ENCODE measurements at places on chromosomes 3 and 15.

GRCh38 chr15:86236356-86237110 is 156.9 kb downstream of the AGBL1 start:
- DNase-seq: no peak

DNA sequence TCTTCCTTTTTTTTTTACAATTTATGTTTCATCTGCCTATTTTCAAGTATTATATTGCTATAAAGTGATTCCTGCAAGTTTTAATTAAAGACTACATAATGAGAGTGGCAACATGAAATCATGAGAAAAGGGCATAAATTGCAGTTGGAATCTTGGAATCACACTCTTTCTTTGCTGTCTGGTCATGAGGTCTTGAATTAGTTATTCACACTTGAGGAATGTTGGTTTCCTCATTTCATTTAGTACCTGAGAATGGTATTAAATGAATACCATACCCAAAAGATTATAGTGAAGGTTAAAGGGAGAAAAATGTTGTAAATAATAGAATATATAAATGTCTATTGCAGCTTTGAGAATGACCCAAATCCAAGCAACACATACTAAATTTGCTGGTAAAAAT is 25.8 kb upstream of the CNTN3 start:
- DNase-seq: no peak

GRCh38 chr3:125556314-125556713 is 36.3 kb upstream of the SNX4 start:
- DNase-seq: no peak

- no peak for DNase-seq
Observed at GRCh38 chr15:52180196-52180835, 10.9 kb downstream of the GNB5 start.

DNA sequence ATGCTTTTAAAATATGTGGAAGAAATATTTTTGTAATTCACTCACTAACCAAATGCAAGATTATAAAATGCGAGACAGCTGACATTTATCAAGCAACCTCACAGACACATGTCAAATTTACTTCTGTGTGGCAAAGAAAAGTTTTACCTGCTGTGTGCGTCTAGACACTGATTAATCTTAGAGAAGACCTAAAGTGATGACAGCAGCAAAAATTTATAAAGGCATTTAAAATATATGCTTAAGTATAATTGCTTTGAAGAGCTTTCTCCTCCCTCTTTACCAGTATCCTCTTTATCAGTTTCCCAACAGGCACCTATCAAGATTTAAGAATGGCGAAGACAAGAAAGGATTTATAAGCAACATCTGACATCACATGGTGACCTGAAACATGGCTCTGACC is 37.3 kb downstream of the UBP1 start:
- no peak for DNase-seq

DNA sequence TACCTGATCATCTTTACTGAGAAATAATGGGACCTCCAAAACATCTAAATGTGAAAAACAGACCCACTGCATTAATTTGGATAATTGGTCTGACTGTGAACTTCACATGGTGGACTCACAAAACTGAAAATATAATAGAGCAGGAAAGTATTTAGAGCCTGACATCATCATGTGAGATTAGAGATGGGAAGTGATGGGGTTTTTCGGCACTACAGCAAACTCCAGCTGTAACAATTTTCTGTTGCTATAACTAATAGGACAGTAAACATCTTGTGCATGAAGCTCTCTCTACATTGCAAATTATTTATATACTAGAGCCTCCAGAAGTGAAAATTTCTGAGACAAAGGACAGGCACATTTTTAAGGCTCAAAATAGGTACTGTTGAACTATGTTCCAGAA is 32.2 kb downstream of the VEPH1 start:
- DNase-seq: no peak

DNA sequence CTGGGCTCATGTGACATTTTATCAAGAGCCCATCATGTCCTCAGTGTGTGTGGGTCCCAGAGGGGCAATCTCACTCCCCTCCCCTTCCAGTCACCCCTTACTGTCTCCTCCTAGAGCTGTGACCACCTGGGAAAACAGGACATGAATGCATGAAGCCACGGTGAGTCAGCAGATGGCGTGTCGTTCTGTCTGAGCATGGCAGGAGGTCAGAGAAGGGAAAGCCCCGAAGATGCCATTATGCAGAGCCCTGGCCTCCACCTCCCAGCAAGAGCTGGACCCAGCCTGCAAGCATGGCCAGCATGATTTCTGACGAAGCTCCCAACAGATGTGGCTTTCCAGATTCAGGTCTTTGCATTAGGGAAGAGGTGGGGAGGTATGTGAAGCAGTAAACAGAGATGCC is 118.5 kb downstream of the TLE3 start:
- peak; percentile 92 for DNase-seq

DNA sequence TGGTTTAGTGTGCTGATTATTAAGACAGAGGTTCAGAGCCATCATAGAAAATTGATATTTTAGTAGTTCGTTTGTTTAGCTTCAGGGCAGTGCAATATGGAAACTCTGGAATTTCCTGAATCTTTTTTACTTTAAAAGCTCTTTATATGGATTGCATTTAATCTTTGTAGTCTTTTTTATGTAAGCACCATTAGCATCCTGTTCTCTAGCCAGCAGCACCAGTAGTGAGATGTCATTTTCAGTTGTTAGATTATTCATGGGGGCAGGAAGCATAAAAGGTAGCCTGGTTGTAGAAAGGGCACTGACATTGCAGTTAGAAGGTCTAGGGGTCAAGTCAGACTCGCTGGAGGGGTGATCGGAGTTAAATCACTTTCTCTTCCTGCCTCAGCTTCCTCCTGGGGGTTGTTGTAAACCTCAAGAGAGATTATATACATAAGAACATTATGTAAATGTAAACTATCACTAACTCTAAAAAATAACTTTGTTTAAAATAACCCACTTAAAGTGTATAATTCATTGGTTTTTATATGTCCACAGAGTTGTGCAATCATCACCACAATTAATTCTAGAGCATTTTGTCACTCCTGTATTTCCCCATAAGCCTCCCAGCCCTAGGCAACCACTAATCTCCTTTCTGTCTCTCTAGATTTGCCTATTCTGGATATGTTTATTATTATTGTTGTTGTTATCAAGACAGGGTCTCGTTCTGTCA is 31.4 kb upstream of the ITPKA start:
- no peak for DNase-seq

DNA sequence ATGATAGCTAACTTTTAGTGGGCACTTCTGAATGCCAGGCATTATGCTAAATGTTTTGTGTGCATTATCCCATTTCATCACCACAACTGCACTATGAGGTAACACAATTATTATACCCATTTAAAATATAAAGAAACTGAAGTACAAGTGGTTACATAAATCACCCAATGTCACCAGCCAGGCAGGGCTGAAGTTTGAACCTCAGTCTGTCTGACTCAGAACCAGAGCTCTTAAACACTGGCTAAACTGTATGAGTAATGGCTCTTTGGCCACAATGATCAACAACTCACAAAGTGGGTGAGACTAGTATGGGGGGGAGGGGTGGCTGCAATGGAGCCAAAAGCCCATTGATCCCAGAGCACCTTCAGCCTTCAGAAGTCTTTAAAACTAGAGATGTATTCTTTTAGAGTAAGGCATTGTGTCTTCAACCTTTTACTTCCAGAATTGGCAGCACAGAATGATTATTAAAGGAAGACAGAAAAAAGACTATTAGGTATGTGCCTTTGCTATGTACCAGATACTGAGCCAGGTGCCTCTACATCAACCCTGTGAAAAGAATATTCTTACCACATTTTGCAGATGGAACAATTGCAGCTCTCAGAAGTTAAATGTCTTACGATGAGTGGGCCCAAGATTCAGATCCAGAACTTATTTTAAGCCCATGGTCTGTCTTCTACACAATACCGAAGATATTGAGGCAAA is 166.9 kb downstream of the UACA start:
- peak; percentile 90 for DNase-seq

DNA sequence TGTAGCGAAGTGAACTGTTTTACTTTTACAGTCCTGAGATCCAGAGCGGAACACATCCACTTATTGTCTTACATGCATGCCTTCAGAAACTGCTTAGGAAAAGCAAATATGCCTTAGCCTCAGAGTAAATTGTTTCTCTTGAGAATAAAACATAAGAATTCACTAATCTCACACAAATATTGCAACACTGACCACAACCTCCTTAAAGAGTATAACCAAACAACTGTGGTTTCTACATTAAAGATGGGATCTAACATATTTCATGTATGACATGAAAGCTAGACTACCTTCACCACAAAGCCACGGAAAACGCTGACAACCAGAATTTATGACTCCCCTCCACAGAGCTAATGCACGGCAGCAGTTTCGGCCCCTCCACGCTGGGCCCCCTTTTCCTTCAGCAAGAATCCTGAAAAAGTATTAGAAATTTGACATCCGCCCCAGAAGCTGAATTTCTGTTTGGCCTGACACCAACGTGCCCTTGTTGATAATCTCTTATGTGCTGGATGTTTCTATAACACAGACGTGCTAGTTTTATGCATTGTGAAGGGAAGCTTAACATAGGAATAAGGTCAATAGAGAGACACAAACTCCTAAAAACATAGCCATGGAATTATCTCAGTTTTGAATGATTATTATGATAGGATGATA is 84.6 kb downstream of the GREM1 start:
- DNase-seq: peak; percentile 77

DNA sequence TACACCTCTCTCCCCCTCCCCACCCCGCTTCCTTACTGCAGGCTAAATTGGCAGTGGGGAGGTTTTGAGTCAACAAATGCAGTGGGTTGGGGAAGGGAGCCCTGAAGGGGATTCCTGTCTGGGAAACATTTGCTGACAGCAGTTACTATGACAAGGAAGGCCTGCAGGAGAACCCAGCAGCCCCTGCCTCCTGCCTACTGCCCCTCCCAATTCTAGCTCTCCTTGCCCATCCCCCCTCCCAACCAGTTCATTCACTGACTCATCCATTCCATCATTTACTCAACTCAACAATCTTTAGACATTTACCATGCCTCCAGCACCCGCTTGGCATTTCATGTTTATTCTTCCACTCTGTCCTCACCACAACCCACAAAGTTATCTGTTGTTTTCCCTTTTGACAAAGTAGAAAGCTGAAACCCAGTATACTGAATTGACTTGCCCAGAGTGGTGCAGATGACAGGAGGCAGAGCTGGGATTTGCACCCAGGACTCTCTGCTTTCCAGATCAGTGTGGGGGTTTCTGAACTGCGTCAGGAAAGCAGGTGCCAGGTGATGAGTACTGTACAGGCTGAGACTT is 75.0 kb downstream of the MAGEF1 start:
- DNase-seq: peak; percentile 89

- no peak for DNase-seq
Observed at GRCh38 chr3:32422943-32423342, 31.3 kb downstream of the CMTM7 start.

DNA sequence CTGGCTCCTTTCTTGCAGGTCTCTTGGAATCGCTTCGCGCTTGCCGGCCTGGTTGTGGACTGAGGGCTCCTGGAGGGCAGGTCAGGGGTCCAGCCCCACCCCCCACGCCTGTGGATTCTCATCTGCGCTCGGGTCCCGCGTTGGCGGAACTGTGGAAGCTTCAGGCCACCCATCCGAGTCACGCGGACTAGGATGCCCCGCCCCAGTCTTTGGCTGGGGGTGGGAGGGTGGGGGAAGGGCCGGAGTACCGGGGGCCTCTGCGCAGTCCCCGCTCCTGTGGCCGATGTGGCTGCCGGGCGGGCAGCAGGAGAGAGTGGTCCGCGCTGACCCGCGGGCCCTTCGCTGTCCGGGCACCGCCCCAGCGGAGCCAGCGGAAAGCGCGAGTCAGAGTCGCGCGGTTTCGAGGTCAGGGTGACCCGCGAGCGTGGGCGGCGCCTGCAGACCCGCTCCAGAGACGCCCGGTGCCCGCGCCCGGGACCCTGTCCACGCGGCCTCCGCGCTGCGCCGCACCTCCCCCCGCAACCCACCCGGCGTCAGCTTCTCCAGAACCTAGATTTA is 114.2 kb downstream of the KLF13 start:
- DNase-seq: no peak

- DNase-seq: peak; percentile 90
Observed at GRCh38 chr3:170356596-170357175, 829 bp upstream of the SKIL start.

All from Daoy (cell line).